Right atrium auricular region (tissue), 2 donors: ENCODE measurements at places on chromosomes 6 and 20. TPM values are rescaled to one million over a fixed set of nuclear protein-coding genes. Genes with fewer than 3 reads are reported as not detected.

The MTO1 gene
- total RNA-seq: 22.6 TPM

The MOG gene
- total RNA-seq: 0.16 TPM

The MAS1 gene
- total RNA-seq: not detected

The TCP1 gene
- 102 TPM for total RNA-seq

The SIRPD gene
- not detected for total RNA-seq

The TREML2 gene
- 0.12 TPM for total RNA-seq

The ADGRG6 gene
- total RNA-seq: 9.2 TPM

The TMEM244 gene
- not detected for total RNA-seq

The PAK5 gene
- 0.12 TPM for total RNA-seq

GRCh38 chr6:144262470-144263369 is 22.4 kb upstream of the UTRN start:
- no peak for DNase-seq

DNA sequence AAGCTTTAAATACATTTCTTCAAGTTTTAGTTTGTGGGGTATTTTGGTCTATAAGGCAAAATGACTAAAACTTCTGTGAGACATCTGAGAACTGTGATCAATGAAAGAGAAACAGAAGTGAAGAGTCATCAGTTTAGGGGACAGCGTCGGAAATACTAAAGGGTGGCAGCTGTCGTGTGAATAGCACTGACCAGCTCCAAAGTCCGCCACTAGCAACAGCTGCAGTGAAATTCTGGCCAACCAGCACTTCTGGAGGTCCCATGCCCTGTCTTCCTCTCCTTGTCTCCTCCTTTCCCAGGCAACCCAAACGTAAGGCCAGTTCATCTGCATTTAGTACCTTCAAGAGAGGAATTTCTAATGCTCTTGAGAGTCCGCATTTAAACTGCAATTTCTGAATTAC is 87.5 kb downstream of the DACT2 start:
- no peak for DNase-seq

DNA sequence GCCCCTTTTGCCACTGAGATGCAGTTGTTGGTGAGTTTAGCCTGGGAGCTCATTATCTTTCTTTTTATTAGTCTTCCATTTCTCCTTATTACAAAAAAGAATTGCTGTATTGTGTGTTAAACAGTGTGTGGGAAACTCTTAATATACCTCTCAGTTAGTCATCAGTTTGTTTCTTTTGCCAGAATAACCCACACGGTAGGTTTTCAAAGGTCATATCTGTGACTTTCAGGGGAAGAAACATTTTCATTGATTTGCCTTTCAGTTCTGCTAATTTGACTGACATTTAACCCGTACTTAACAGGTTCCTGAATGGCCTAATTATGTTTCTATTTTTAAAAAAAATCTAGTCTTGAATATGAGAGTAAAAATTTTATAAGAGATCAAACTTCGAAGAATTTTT is 145.3 kb downstream of the KHDC1L start:
- DNase-seq: no peak

DNA sequence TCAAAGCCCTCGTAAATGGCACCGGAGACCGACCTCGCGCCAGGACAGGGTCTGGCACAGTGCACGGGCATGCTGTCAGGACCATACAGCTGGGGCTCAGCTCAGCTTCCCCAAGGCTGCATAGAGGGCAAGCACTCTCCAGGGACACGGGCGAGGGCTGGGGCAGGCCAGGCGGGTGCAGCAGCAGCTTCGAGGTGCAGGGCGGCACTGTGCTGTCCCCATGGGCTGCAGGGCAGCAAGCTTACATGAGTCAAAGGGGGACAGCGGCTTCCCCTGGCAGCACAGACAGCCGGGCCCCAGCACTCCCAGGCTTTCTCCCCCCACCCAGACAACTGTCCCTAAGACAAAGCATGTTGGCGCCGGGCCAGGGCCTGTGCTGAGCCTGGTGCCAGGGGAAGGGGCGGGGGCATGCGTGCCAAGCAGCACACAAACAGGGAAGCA is 25.7 kb downstream of the PSMG4 start:
- no peak for DNase-seq

- no peak for DNase-seq
These were observed 120.6 kb upstream of the TMEM181 start for GRCh38 chr6:158439255-158439654.

- no peak for DNase-seq
These were observed 40.3 kb upstream of the AHI1 start for GRCh38 chr6:135537741-135538301.

DNA sequence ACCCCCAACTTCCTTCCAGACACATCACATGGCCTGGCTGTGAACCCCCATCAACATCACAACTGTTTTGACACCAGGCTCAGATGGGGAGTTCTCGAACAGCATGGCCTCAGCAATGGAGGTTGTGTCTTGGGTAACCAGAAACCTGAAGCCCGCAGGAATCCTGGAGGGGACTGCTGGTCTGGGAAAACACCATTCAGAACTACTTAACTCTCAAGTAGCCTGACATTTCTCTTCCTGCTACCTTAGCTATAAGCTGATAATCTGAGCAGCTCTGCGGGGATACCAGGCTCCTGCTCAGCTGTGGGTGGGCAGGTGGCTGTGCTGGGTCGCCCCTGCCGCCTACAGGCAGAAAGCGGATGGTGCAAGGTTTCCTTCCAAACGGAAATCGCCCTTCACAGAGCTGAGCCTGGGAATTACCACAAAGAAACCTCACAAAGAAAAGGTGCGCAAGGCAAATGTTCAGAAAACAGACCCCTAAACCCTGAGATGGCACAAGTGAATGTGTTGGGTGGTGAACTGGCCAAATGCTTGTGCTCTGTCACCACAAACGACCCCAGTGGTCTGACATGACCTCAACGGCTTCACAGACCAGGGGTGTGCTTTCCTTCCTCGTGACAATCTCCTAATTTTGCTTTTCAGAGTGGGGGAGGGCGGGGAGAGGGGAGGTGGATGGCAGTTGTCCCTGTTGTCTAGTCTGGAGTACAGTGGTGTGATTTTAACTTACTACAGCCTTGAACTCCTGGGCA is 29.5 kb downstream of the SNX5 start:
- no peak for DNase-seq

DNA sequence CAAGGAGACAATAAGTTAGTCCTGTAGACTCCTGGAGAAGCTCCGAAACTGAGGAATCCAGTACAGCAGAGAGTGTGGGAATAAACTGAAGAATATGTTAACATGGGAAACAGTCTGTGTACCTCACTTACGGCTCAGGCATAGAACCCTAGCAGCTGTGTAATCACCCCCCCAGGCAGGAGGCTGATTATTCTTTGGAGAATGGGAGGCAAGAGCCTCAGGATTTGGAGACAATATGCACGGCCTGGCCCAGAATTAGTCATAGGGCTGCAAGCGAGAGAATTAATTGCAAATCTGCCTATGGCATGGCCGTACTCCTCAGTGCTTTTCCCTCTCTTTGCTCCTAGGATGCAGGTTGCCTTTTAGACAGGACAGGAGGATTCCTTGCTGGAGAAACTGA is 27.5 kb upstream of the FYN start:
- DNase-seq: no peak

- DNase-seq: no peak
These were observed 36.5 kb downstream of the HIVEP1 start for GRCh38 chr6:12048609-12049008.

DNA sequence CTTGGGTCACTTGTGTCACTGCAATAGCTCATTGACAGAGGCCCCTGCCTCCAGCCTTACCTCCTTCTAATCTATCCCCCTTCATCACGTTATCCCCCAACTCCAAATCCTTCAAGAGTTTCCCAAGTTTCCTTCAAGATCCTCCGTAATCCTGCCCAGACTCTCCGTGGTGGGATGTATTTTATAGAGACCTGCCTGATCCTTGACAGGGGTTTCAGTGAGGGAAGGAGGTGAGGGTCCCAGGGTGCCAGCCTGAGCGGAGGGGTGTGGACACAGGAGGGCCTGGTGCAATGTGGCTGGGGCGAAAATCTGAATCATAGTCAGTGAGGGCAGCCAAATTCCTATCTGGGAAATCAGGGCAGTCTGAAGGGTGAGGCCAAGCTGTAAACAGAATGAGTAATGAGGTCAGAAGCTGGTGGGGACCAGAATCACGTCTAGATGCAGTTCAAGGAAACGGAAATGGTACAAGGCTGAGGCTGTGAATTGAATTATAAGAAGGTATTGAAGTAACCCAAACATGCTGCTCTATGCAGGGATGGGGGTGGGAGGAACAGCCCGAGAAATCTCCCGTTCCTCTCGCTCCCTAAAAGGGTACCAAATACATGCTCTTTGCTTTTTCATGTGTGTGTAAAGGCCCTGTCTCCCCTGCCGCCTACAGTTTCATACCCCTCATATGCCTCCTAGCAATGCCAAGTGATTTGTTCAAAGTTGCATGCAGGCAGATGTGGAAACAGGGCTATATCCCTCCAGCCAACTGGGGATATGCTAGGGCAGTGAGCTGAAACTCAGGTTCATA is 35.4 kb upstream of the PIM1 start:
- peak; percentile 68 for DNase-seq

DNA sequence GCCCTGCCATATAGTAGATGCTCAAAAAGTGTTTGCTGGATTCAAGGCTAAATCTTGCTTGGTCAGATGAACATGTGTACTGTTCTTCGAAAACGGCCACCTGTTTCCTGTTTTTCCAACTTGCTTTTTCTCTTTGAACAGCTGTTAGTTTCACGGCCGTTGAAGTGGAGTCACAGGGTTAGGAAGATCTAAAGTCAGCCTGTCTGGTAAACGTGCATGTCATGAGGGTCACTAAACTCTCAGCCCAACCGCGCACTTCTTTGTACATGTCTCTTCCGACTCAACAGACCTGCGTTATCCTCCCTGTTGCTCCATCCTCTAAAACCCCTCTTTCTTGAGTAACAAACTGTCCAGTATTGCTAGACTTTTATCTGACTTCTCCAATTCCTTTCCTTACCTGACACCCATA is 93.2 kb upstream of the MAN1A1 start:
- no peak for DNase-seq

- no peak for DNase-seq
These were observed 49.2 kb downstream of the MAFB start for GRCh38 chr20:40639676-40640355.

GRCh38 chr20:11895861-11896387 is 21.8 kb upstream of the BTBD3 start:
- DNase-seq: no peak

GRCh38 chr20:19252451-19253120 is 40.1 kb downstream of the SLC24A3 start:
- no peak for DNase-seq

DNA sequence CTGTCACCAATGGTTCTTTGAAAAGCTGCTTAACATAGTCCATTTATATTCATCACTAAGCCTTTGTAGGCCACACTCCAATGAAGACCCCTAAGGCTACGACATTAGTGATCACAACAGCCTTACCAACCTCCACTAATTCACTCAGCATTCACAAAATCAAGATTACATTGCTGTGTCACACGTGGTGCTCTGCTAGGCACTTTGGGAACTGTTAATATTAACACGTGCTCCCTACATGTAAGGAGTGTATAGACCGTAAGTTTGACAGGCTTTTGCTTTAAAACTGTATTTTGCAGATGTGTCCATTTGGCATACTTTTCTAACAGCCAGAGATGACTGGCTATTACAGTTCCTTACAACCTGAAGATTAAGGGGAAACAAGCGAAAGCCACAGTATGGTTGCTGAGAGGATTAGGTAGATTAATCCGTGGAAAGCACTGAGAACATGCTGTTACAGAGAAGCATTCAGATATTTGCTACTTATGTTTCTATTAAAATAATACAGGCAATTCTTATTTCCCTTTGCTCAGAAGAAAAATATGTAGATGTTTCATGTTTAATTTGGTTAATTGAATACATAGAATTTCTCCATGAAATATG is 69.7 kb downstream of the SAMD3 start:
- DNase-seq: no peak

- DNase-seq: no peak
These were observed 92.1 kb downstream of the NKAIN2 start for GRCh38 chr6:123895806-123896205.

DNA sequence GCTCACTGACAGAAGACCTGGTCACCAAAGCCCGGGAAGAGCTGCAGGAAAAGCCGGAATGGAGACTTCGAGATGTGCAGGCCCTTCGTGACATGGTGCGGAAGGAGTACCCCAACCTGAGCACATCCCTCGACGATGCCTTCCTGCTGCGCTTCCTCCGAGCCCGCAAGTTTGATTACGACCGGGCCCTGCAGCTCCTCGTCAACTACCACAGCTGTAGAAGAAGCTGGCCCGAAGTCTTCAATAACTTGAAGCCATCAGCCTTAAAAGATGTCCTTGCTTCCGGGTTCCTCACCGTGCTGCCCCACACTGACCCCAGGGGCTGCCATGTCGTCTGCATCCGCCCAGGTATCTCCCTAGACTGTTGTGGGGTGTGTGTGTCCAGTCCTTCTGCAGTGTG is 4.4 kb downstream of the TTPAL start:
- DNase-seq: no peak

GRCh38 chr6:43469947-43470346 is 7.4 kb upstream of the TJAP1 start:
- no peak for DNase-seq

DNA sequence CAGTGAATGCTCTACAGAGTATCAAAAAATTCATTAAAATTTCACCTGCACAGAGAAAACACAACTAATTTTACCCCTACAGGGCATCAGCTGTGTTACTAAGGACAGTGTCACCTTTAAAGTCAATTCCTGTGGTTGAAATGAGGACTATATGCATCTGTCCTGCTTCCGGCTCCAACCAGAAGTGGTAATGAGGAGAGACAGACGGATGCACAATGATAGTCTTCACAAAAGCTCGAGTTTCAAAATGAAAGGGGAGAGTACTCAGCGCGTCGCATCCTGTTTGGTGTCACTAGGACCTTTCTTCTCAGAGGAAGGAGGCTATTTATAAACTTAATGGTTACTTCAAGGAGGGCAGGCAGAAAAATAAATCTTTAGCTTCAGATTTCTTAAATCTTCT is 86.5 kb downstream of the LYRM4 start:
- no peak for DNase-seq

DNA sequence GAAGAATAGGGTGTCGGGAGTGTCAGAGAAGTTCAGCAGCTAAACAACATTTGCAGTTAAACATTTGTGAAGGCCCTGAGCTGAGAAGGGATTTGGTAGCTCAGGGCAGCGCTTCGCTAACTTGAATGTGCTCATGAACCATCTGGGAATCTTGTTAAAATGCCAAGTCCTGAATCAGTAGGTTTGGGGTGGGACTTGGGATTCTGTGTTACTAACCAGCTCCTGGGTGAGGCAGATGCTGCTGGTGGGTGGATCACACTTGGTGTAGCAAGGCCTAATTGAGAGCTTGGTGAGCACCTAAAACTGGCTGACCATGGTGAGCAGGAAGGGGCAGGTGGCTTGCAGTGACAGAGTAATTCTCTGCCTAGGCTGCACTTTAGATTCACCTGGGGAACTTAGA is 5.9 kb downstream of the PTPRA start:
- DNase-seq: no peak

GRCh38 chr6:28653876-28654275 is 128.2 kb downstream of the GPX5 start:
- DNase-seq: no peak

DNA sequence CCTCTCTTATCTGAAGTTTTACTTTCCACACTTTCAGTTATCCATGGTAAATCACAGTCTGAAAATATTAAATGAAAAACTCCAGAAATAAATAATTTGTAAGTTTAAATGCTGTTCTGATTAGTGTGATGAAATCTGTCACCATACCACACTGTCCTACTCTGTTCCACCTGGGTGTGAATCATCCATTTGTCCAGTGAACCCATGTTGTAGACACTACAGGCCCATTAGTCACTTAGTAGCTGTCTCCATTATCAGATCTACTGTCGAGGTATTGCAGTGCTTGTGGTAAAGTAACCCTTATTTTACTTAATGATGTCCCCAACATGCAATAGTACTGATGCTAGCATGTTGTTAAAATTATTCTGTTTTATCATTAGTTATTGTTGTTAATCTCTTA is 29.2 kb upstream of the MMS22L start:
- DNase-seq: no peak
